Smooth muscle cell of trachea (primary cell): ENCODE measurements at places on chromosomes 11 and 22. TPM values are rescaled to one million over a fixed set of nuclear protein-coding genes. Genes with fewer than 3 reads are reported as not detected.

Gene LGALS12
- not detected in 2 replicates for total RNA-seq

Gene MUC15
- not detected in 2 replicates for total RNA-seq

Gene JAML
- not detected in 2 replicates for total RNA-seq

Gene EFCAB6
- 3.0 and 4.2 TPM in 2 replicates for total RNA-seq

Gene CSF2RB
- 0.44 TPM in 1 of 2 replicates, not detected in the other for total RNA-seq

Gene RAB39A
- total RNA-seq, result not detected in 2 replicates

Gene SLC22A9
- not detected in 2 replicates for total RNA-seq

Gene APOBEC3G
- 15.3 and 24.8 TPM in 2 replicates for total RNA-seq

Gene PGA5
- 0.29 and 0.50 TPM in 2 replicates for total RNA-seq

Gene GGTLC2
- total RNA-seq, result not detected in 2 replicates

Gene OR5D14
- total RNA-seq, result not detected in 2 replicates

Gene HIPK3
- 80.9 and 109 TPM in 2 replicates for total RNA-seq

Gene TEX12
- 0.15 TPM in 1 of 2 replicates, not detected in the other for total RNA-seq

Gene VSTM5
- under 0.01 TPM in 1 of 2 replicates, not detected in the other for total RNA-seq

Gene DCHS1
- total RNA-seq, result 24.4 and 39.2 TPM in 2 replicates

Gene POU2AF2
- not detected in 2 replicates for total RNA-seq

Gene GGT1
- 0.44 and 2.6 TPM in 2 replicates for total RNA-seq

Gene OR10G7
- total RNA-seq, result not detected in 2 replicates

Gene SLC5A4
- under 0.01 TPM in 1 of 2 replicates, not detected in the other for total RNA-seq

Gene CALCA
- total RNA-seq, result not detected in 2 replicates

Gene STX3
- 19.0 and 20.2 TPM in 2 replicates for total RNA-seq

Gene MS4A7
- not detected in 2 replicates for total RNA-seq

Gene DEUP1
- not detected in 2 replicates for total RNA-seq

Gene LAYN
- 48.9 and 93.9 TPM in 2 replicates for total RNA-seq

Gene CD3D
- total RNA-seq, result not detected in 2 replicates

Gene SLC17A6
- total RNA-seq, result not detected in 2 replicates

Gene MMP8
- total RNA-seq, result under 0.01 and 0.33 TPM in 2 replicates

Gene KCNA4
- not detected in 2 replicates for total RNA-seq

Gene LMO2
- total RNA-seq, result not detected in 2 replicates

Gene NCAM1
- 0.15 TPM in 1 of 2 replicates, not detected in the other for total RNA-seq

Gene MCHR1
- 0.15 and 1.5 TPM in 2 replicates for total RNA-seq

Gene PKDREJ
- under 0.01 TPM in 1 of 2 replicates, not detected in the other for total RNA-seq

Gene ZNF70
- 3.2 and 4.3 TPM in 2 replicates for total RNA-seq

Gene MAFF
- 19.3 and 29.3 TPM in 2 replicates for total RNA-seq

Gene EMID1
- 0.50 TPM in 1 of 2 replicates, not detected in the other for total RNA-seq

Gene OR52K1
- under 0.01 TPM in 1 of 2 replicates, not detected in the other for total RNA-seq

Gene PAX6
- 0.15 and 0.33 TPM in 2 replicates for total RNA-seq

Gene OOSP4A
- total RNA-seq, result not detected in 2 replicates
